ENCODE measurements at places on chromosomes 6 and 20.

DNA sequence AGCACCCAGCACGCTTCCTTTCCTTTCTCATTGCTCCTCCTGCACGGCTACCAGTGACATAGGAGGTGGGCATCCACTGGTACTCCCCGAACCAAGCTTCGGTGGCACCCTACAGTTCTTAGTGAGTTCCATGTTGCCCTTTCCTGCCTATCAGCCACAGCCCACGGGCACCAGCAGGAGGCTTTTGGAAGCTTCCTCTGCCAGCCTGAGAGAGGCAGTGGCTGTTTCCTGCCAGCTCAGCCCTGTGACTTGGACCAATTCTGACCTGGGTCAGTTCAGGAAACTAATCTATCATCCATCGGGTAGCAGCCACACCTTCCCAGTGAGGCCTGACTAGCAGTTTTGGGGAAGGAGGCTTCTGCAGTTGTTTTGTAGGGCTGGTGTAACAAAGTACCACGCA lies 176.4 kb upstream of the UST start:
- DNase-seq: no peak

DNA sequence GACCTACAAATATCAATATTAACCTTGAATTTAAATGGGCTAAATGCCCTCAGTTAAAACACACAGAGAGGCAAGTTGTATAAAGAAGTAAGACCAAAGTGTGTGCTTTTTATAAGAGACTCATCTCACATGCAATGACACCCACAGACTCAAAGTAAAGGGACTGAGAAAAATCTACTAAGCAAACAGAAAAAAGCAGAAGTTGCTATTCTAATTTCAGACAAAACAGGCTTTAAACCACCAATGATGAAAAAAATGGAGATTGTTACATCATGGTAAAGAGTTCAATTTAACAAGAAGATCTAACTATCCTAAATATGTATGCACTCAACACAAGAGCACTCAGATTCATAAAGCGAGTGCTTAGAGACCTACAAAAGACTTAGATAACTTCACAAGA lies 741.9 kb upstream of the MARCKS start:
- no peak for DNase-seq

- DNase-seq: no peak
These were observed 77.1 kb downstream of the GPR63 start for GRCh38 chr6:96760153-96760687.

- DNase-seq: no peak
These were observed 91.1 kb upstream of the OPRM1 start for GRCh38 chr6:153947808-153948447.

- DNase-seq: no peak
These were observed 143.1 kb downstream of the QRSL1 start for GRCh38 chr6:106772270-106773142.

DNA sequence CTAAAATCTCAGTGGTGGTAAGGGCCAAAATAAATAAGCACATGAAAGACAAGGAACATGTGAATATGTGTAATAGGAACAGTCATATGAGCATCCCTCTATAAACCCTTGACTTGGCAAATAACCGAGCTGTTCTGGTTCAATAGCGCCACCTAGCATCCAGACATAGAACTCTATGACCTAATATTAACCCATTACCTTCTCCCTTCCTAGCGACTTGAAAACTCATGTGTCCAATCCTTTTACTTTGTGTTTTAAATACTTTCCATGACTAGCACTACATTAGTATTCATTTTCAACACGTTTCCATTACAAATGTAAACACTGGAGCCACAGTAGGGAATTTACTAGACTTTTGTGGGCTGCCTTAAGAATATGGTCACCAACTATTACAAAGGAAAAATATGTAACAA lies 279.7 kb downstream of the UST start:
- no peak for DNase-seq

GRCh38 chr6:35147026-35147425 lies 5.9 kb upstream of the TCP11 start:
- no peak for DNase-seq

GRCh38 chr6:142757852-142758628 lies 186.9 kb downstream of the HIVEP2 start:
- DNase-seq: no peak
